Hematopoietic multipotent progenitor cell treated with erythropoietin and hydrocortisone succinate and interleukin-3 and kit ligand, for 17 days (in vitro differentiated cells): ENCODE measurements at places on chromosomes 7 and 10.

DNA sequence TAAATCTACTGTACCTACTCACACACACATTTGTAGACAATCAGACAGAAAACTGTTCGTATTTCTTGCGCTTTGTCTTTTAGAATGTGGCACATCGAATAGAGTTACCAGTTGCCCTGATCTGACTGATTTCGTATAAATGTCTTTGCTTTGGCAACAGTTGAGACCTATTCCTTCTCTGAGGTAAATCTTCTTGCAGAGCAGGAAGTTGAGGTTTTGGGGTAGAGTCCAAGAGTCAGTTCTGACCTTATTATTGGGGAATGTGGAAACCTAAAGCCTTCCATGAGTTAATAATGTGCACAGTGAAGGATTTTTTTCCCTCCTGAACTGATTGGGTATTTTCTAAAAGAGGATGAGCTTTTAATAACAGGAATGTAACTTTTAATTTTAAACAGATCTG lies 135.3 kb downstream of the KIAA1217 start:
- DNase-seq: no peak

- DNase-seq: no peak
Observed at GRCh38 chr7:27994639-27995038, 186.0 kb downstream of the JAZF1 start.

- no peak for DNase-seq
Observed at GRCh38 chr10:127196282-127197153, at the start of gene INSYN2A. INSYN2A (minus strand) TSS chr10:127196591; CDS start chr10:127176395, 20,196 bp downstream.

DNA sequence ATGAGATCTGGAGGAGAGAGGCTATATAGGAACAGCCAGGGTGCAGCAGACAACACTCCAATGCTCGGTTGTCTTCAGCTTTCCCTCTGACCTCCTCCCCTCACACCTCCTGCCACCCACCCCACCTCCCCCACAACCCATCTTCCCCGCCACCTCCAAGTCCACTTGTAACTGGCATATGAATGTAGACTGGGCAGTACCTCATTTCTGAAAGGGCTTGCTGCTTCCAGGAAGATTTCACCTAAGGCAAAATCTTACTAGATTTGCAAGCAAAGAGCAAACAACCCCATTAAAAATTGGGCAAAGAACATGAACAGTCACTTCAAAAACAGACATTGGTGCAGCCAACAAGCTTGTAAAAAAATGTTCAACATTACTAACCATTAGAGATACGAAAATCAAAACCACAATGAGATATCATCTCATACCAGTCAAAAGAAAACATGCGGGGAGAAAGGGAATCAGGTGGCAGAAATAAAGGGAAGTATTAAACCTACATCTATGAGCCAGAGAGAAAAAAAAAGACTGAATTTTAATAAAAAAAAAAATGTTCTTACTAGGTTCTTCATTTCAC lies 164.6 kb upstream of the C1GALT1 start:
- no peak for DNase-seq

GRCh38 chr7:100590077-100590737 lies 4.1 kb downstream of the FBXO24 start:
- no peak for DNase-seq

- DNase-seq: no peak
Observed at GRCh38 chr7:14446829-14447228, 455.7 kb downstream of the DGKB start.

GRCh38 chr10:114491933-114492332 lies 87.6 kb upstream of the AFAP1L2 start:
- no peak for DNase-seq
